Thyroid gland (tissue), 4 donors: ENCODE measurements at places on chromosomes 1 and 21. TPM values are rescaled to one million over a fixed set of nuclear protein-coding genes. Genes with fewer than 3 reads are reported as not detected.
A peak's percentile ranks its signal among the peaks of the same experiment; 100 is the strongest.

DNA sequence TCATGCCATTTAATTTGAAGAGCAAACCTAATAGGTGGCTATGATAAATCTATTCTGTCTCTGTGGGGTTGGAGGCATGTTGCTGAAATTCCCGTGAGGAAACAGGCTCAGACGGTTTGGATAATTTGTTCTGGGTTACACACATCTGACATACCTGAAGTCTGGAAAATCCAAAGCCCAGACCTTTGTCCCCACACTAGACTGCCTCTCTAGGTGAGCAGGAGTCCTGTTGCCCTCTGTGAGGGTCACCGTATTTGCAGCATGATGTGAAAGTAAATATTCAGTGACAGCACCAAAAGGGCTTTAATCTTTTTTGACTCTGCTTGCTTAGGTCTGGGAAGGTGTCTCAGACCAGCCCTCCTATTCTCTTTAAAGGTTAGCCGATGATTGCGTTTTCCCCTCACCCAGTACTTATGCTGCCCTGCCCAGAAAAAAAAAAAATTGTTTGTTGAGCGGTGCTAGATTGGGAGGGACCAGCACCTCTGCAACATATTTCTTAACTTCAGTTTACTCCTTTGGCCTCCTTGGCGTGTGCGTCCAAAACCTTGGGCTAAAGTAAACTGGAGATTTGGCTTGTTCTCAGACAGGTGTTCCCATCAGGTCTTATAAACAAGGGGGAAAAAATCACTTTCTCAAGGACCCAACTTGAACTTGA, 67.0 kb downstream of the CACHD1 start:
- H3K4me1 ChIP-seq = peaks cover 28% of the 10 kb centered on the region
- H3K27ac ChIP-seq = peak overlapping the region; percentile 43
- peak; percentile 71 for DNase-seq
- no peaks in the 10 kb centered on the region for H3K27me3 ChIP-seq
- H3K36me3 ChIP-seq = no peaks in the 10 kb centered on the region
- no peak overlapping the region for H3K4me3 ChIP-seq

DNA sequence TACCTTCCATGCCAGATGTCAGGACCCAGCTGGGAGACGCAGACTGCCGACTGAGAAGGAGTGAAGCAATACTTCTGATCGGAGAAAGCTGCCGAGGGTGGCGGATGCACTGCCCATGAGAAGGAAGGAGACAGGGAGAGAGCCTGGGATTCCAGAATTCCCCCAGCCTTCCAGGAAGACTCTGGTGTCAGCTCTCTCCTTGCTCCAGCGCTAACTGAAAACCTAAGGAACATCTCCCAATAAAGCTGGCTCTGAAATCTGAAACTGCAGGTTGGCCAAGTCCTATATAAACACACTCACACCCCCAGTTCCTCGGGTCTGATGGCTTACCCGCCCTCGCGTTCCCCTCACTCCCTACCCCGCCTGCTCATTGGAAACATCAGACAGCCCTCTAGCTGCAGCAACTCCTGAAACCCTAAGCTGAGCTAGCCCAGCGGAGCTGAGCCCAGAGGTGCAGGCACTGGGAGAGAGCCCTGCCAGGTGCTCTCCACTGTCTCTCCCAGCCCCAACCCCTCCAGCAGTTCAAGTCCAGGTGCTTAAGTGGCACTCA, 52.3 kb downstream of the PLEKHA6 start:
- no peak overlapping the region for H3K4me3 ChIP-seq
- peak; percentile 58 for DNase-seq
- H3K4me1 ChIP-seq = no peaks in the 10 kb centered on the region

GRCh38 chr1:51281807-51282206, 45.7 kb downstream of the RNF11 start:
- H3K4me1 ChIP-seq = peaks cover 25% of the 10 kb centered on the region
- H3K4me3 ChIP-seq = no peak overlapping the region
- no peaks in the 10 kb centered on the region for H3K27me3 ChIP-seq
- H3K36me3 ChIP-seq = no peaks in the 10 kb centered on the region

- H3K4me3 ChIP-seq = no peak overlapping the region
- no peak for DNase-seq
- H3K4me1 ChIP-seq = peaks cover 29% of the 10 kb centered on the region
Observed at GRCh38 chr1:23533246-23534023, 2.4 kb upstream of the E2F2 start.

GRCh38 chr1:207647671-207648333, 2.9 kb downstream of the CR1L start:
- H3K4me1 ChIP-seq = no peaks in the 10 kb centered on the region
- no peaks in the 10 kb centered on the region for H3K27me3 ChIP-seq
- no peak for DNase-seq
- H3K4me3 ChIP-seq = no peak overlapping the region
- H3K27ac ChIP-seq = no peak overlapping the region

- H3K36me3 ChIP-seq = peaks cover 16% of the 10 kb centered on the region
- H3K4me1 ChIP-seq = peaks cover 39% of the 10 kb centered on the region
- no peak for DNase-seq
- no peak overlapping the region for H3K4me3 ChIP-seq
- H3K27ac ChIP-seq = peak overlapping the region; percentile 48
Observed at GRCh38 chr1:208030288-208031091, 119.6 kb upstream of the CD34 start.

DNA sequence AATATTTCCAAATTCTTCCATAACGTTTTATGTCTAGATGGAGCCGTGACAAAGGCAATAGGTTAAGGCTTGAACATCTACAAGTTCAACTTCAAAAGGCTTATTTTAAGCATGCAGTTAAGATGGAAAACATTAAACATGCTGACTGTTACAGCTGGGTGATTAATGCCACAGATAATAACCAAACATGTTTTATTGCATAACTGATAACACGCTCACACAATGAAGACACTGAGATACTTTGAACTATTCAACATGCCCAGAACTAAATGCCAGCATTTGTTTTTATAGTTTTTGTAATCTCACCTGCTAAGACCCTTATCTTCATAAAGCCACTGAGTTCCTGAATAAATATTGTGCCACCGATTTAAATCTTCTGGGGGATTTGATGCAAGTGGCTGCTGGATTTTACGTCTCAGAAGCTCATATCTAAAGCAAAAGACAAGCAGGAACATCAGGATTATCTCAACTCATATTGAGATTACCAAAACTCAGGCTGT, 310.4 kb downstream of the KCTD3 start:
- no peaks in the 10 kb centered on the region for H3K27me3 ChIP-seq
- no peaks in the 10 kb centered on the region for H3K36me3 ChIP-seq
- H3K4me1 ChIP-seq = no peaks in the 10 kb centered on the region
- H3K4me3 ChIP-seq = no peak overlapping the region
- DNase-seq = no peak

- no peak for DNase-seq
- H3K27ac ChIP-seq = peak overlapping the region; percentile 30
- no peaks in the 10 kb centered on the region for H3K27me3 ChIP-seq
- H3K4me1 ChIP-seq = peaks cover 7% of the 10 kb centered on the region
- no peaks in the 10 kb centered on the region for H3K36me3 ChIP-seq
Observed at GRCh38 chr1:52633291-52633754, 355 bp downstream of the SHISAL2A start.

DNA sequence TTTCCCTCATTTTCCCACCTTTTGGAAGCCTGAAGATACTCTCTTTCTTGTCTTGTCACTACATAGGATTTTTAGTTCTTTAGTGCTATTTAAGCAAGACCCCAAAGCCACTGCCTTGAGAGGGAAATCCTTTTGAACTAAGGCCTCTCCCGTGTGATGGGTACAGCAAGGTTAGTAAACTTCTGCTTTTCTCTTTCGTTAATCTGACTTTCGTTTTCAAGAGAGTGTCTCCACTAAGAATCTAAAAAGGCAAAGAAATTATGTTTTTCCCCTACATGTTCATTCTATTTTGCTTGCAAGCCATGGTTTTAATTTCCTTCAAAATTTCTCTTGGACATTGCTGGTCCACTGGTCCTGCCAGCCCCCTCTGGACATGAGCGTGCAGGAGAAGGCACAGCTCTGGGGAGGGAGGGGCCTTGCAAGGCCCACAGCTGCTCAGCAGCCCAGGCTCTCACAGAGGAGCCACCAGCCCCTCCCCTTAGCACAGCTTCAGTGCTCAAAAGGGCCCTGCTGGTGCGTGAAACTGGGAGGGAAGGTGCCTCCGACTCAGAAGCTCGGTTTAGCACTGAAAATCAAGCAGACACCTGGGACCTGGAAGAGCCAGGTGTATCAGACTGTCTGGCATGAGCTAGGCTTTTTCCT, 210.9 kb upstream of the GALNT2 start:
- peak; percentile 24 for DNase-seq
- H3K27me3 ChIP-seq = no peaks in the 10 kb centered on the region
- no peak overlapping the region for H3K27ac ChIP-seq
- no peak overlapping the region for H3K4me3 ChIP-seq

- no peak overlapping the region for H3K27ac ChIP-seq
- peaks cover 10% of the 10 kb centered on the region for H3K4me1 ChIP-seq
- no peak for DNase-seq
- no peak overlapping the region for H3K4me3 ChIP-seq
- no peaks in the 10 kb centered on the region for H3K27me3 ChIP-seq
- H3K36me3 ChIP-seq = peaks cover 11% of the 10 kb centered on the region
Observed at GRCh38 chr1:78015148-78015547, 10.4 kb downstream of the DNAJB4 start.

DNA sequence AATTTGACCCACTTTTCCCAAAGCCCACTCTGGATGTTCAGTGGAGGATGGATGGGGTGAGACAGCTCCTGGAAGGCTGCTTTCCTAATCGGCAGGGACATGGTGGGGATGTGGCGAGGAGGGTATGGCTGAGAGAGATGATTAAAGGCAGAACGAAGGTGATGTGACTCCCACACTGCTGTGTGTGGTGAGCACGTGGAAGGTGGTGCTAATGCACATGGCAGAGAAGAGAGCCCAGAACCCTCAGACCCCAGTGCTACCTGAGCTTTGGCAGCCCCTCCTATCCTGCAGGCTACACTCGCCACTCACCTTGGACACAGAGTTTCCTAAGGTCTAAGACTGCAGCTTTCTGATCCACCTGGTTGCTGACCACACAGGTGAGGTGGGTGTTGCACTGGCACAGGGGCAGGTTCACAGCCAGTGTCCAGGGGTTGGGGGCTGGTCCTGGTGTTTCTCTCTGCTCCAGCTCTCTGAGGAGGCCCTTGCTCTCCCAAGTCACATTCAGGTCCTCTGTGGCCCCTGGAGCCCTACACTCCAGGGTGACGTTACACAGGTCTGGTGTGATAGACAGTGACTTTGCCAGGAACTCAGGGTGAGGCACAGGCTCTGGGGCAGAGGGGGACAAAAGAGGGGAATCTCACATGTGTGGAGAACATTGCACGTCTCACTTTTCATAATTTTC, 151.4 kb upstream of the ETV3 start:
- H3K27ac ChIP-seq = no peak overlapping the region
- H3K4me3 ChIP-seq = no peak overlapping the region
- no peaks in the 10 kb centered on the region for H3K4me1 ChIP-seq
- no peak for DNase-seq

- no peak overlapping the region for H3K27ac ChIP-seq
- no peak overlapping the region for H3K4me3 ChIP-seq
- DNase-seq = no peak
- no peaks in the 10 kb centered on the region for H3K4me1 ChIP-seq
- H3K36me3 ChIP-seq = no peaks in the 10 kb centered on the region
Observed at GRCh38 chr1:234871039-234871709, 257.5 kb downstream of the TOMM20 start.

DNA sequence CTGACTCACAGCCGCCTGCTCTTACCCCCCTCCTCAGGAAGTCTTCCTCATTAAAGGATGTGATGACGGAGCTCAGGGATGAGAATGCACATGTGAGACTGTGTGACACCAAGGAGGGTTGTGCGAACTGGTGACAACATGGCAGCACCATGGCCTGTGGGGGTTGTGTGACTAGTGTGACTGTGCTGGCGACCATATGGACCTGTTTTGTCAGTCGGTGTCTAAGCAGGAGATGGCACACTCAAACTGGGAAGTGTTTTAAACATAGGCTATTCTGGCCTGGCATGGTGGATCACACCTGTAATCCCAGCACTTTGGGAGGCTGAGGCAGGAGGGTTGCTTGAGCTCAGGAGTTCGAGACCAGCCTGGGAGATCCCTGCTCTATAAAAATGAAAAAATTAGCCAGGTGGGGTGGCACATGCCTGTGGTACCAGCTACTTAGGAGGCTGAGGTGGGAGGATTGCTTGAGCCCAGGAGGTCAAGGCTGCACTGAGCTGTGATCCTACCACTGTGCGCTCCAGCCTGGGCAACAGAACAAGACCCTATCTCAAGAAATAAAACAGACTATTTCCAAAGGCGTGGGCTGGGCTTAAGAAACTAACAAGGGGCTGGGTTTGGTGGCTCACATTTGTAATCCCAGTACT, 7.4 kb downstream of the TRNP1 start:
- H3K27me3 ChIP-seq = no peaks in the 10 kb centered on the region
- H3K4me1 ChIP-seq = peaks cover 45% of the 10 kb centered on the region
- no peak for DNase-seq
- no peaks in the 10 kb centered on the region for H3K36me3 ChIP-seq

DNA sequence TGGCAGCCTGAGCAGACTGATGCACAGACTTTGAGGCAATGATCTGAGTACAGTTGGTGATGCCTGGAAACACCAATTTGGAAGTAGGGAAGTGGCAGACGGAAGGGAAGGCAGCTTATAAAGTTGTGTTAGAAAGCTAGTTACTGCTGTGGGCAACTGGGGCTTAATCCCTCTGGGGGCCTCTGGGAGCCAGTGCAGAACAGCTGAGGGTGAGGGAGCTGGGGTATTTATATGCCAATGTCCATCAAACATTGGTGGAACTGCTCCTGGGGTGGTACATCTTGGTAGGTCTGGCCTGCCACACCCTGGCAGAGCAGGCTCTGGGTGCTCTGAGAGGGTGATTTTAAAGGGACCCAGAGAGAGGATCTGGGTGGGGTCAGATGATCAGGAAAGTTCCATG, 28.1 kb downstream of the TNFRSF8 start:
- no peaks in the 10 kb centered on the region for H3K36me3 ChIP-seq
- H3K27me3 ChIP-seq = no peaks in the 10 kb centered on the region
- H3K4me3 ChIP-seq = no peak overlapping the region
- DNase-seq = no peak
- no peak overlapping the region for H3K27ac ChIP-seq

Gene KRTCAP2
- 207 TPM for total RNA-seq

Gene TNFRSF8
- not detected for total RNA-seq

Gene OR2G6
- not detected for total RNA-seq

Gene RUNX1
- total RNA-seq = 9.9 TPM

Gene JTB
- total RNA-seq = 246 TPM

Gene CD1C
- not detected for total RNA-seq
